ENCODE measurements at places on chromosomes 3 and 15.

GRCh38 chr15:63403254-63403945 is 21.8 kb upstream of the CA12 start:
- no peak for DNase-seq

DNA sequence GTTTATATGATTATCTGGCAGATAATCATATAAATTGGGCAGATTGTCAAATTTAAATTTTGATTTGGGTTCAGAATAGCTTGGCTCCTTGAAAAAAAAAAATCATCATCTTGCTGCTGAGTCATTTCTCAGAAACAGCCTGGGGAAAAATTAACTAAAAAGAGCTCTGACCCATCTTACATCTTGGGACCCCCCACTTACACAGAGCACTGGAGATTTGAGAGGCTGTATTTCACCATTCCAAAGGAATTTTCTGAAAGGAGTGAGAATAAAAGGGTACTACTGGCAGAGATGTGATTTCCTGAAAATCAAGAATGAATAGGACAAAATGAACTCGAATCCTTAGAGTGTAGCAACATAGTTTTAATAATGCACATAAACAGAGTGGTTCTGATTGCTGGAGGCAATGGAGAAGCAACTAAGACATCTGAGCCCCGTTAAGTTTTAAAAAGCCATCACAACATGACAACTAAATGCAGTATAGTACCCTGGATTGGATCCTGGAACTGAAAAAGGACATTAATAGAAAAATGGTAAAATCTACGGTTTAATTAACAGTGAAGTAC is 97.5 kb downstream of the RFTN1 start:
- no peak for DNase-seq

DNA sequence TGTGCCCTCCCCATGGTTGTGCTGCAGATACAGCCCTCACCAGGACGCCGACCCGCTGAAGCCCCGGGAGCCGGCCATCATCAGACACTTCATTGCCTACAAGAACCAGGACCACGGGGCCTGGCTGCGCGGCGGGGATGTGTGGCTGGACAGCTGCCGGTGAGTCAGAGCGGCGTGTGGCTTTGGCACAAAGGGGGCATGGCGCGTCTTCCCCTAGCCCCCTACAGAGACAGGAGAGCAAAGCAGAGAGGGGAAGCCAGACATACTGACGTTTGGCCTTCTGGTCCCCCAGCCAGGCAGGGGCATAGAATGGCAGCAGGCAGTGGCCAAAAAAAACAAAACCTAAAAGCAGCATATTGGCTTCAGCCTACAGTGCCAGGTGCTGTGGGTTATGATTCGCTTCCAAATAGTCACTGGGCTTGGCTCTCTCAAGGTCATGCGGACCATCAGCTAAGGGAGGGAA is 64.0 kb downstream of the MESD start:
- no peak for DNase-seq

DNA sequence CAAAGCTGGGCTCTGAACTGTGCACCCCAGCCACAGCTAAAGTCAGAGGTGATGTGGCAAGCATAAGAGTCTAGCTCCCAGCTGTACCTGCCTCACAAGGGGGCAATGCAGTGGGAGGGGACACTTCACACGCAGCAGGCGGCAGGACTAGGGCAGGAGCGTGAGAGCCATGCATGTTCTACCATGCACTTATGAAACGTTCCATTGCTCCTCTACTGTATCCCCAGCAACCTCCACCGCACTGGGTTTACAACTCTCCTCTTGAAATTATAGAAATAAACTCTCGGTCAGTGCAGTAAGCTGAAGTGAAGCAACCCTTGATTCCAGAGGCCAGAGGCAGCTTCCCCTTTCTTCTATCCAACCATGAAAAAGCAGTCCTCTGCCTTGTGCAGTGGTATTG is 298.6 kb upstream of the STT3B start:
- DNase-seq: no peak

- no peak for DNase-seq
Measured at GRCh38 chr15:101037090-101037830, 118.1 kb downstream of the LRRK1 start.
